ENCODE measurements at places on chromosomes 4 and X.
A peak's percentile ranks its signal among the peaks of the same experiment; 100 is the strongest.

- DNase-seq: no peak
These were observed 28.4 kb downstream of the NPNT start for GRCh38 chr4:105923497-105924238.

DNA sequence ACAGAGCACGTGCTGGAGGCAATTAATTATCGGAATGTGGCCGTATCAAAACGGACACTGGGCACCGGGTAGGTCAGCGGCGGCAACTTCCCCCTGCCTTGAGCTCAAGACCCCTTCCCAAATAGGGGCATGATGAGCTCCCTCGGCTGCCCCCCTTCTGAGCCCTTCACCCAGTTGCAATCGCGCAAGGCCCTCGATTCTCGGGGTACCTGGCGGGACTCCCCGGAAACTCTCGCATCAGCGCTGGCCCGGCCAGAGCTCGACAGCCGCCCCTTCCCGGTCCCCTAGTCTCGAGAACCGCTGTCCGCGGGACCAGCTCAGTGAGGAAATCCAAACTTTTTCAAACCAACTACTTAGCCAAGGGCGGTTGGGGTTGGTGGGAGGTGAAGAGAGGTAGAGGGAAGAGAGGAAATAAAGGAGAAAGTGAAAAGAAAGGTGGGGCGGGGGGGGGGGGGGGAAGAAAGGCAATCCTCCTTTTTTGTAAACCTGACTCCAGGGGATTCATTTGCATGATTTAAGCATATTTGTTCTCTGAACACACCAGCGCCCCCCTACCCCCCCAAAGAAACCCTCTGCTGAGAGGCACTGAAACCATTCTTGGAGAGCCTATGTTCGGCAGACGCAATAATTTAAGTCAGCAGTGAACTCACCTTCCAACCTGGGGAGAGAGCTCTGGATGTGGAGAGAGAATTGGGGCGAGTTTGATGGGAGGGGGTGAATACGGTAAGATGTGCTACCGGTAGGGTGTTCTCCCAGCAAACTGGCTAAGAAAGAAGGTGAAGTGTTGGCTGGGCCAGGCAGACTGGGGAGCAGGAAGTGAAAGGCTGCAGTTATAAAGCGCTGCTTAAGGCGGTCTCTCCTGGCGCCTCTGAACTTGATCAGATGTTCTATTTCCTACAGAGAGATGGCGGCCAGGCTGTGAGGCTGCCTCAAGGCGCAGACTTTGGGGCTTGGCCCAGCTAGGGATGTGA lies 2.0 kb upstream of the ZIC3 start:
- no peak for DNase-seq

- DNase-seq: no peak
These were observed 20.6 kb downstream of the CLIC2 start for GRCh38 chrX:155313766-155314165.

GRCh38 chr4:23728393-23728792 lies 161.5 kb downstream of the PPARGC1A start:
- no peak for DNase-seq

DNA sequence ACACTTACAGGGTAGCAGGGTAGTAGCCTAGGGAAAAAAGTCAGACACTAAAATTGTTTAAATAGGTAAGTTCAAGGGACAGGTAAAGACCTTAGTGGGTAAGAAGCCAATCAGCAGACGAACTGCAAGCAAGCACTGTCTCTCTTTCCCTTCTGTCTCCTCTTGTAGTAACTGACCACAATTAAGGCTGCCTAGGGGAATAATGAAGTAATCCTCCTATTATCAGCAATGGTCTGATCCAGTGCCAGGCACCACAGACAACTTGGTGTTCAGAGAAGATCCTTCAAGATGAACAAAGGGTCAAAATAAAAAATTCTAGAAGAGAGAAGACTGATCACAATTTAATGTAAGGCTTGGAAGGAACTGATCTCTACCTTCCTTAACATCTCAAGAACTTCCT lies 62.9 kb downstream of the ELOVL6 start:
- no peak for DNase-seq

GRCh38 chr4:186839122-186840037 lies 115.7 kb upstream of the FAT1 start:
- DNase-seq: no peak

DNA sequence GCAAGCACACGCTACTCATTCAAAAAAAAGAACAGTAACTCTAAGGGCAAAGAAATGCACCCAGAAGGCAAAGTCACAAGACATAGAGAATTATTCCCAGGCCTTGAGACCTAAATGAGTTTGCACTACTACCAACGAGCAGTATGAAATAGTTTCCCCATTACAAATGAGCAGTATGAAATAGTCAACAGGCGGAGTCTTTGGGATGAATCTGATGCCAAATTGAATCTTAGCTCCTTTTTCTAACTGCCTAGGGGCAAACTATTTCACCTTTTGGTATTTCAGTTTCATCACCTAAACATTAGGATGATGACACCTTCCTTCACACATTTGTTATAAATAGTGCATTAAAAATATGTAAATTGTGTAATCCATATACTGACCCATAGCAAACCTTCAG lies 213.0 kb upstream of the FAT4 start:
- DNase-seq: no peak

- DNase-seq: peak; percentile 73
These were observed 31.0 kb upstream of the TLR3 start for GRCh38 chr4:186037692-186038658.

DNA sequence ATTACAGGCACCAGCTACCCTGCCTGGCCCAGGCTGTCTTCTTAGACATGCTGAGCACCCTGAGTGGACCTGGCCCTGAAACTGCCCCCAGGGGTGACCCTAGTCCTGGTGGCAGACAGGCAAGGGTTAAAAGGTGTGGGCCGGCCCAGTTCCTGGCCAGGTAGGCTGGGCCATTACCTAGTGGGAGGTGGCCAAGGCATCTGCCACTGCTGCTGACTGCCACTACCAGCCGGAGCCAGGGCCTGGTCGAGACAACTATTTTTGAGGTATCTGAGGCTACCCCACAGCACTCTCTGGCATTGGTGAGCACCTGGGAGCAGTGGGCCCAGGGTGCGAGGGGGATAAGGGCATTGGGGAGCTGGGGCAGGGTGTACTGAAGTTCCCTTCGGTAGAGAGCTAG lies at the start of gene CCDC120:
CCDC120 (plus strand) TSS at position 206 of the 400 bp plus-strand sequence. CDS start 3,043 bp downstream, outside the sequence.
- DNase-seq: no peak

DNA sequence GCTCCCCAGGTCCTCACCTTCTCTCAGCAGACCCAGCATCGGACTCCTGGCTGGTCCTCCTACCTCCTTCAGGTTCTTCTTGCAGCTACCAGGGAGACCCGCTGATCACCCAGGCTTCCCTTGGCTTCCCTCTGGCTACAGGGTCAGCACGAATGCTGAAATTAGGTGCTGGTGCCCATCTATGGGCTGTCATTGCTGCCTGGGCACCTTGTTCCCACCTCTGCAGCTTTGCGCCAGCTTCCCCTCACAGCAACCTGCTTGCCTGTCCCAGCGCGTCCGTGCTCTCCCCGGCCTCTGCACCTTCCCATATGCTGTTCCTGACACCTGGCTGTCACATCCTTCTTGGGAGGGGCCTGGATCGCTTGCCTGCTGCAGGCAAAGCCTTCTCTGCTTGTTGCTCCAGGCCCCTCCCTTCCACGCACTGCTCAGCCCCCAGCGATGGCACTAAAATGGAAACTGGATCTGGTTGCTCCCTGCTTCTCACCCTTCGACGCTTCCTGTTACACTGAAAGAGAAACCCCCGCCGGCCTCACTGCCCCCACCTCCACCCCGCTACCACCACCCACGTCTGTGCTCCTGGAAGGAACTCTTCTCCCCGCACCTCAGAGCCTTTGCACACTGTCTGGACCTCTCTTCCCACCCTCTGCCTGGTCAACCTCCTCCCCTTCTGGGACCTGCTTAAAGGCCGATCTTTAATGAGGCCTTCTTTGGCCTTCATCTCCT lies 22.2 kb downstream of the C4orf50 start:
- no peak for DNase-seq

DNA sequence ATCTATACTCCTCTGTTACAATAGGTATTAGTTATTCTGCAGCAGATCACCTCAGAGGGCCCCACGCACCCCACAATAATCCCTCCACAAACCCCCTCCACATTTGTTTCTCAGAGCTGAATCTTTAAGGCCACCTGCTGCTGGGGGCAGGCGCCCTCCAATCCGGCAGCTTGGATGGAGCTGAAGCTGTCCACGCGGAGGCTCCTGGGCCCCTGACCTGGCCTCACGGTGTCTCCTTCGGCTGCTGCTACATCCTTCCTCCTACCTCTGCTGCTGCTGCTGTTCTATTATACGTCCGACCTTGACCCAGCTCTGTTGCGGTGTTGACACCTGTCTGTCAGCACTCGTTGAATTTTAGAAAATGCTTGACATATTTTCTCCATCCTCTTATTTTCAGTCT lies 430.2 kb upstream of the ZFP42 start:
- no peak for DNase-seq

DNA sequence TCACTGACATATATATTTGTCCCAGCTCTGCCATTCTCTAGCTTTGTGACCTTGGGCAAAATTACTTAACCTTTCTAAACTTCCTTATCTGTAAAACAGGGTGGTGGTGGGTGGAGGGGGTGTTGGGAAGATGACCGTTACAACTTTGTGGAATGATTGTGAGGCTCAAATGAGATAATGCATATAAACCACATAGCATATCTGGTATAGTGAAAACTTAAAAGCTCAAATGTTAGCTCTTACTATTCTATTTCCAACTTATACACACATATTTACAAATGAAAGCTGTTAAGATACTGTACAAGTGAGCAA lies 52.9 kb upstream of the HPRT1 start:
- no peak for DNase-seq

GRCh38 chr4:7593646-7594412 lies 159.1 kb upstream of the PSAPL1 start:
- no peak for DNase-seq
